ENCODE measurements at places on chromosomes 13 and 19.

- no peak for DNase-seq
Measured at GRCh38 chr19:31096062-31096830, 253.0 kb downstream of the TSHZ3 start.

DNA sequence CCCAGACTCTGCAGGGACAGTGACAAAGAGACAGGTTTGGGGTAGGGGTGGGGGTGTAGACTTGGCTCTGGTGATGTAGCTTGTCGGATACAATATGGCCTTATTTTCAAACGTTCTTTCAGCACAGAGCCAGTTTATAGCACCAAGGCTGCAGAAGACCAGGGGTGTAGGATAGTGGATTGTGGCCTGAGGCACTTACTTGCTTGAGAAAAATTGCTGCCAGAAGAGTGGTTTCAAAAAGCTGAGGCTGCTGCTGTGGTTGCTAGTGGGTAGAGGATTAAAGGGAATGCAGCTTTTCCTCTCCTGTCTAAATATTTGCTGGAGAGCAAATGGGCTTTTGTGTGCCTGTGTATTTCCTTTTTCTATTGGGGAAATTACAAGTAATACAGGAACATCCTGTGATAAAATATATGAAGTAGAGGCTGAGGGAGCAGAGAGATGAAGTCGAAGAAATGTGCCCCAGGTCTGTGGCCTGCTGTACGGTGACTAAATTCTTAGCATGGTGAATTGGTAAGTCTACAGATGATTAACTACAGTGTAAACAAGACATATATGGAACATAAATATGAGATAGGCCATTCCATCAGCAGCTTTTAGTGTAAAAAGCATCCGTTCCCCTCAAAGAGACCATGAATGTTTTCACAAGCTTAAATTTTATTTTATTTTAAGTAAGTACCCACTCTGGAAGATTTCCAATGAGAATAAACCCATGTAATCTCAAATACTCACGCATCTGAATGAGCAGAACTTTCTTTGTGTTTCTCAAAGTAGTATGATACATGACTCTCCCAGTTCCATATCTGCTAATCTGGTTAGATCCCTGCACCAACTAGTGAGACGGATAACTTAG is 112.9 kb downstream of the LRCH1 start:
- DNase-seq, result no peak

GRCh38 chr13:110392510-110393240 is 85.6 kb downstream of the COL4A2 start:
- DNase-seq, result no peak

- no peak for DNase-seq
Measured at GRCh38 chr13:66703597-66703996, 526.5 kb downstream of the PCDH9 start.

DNA sequence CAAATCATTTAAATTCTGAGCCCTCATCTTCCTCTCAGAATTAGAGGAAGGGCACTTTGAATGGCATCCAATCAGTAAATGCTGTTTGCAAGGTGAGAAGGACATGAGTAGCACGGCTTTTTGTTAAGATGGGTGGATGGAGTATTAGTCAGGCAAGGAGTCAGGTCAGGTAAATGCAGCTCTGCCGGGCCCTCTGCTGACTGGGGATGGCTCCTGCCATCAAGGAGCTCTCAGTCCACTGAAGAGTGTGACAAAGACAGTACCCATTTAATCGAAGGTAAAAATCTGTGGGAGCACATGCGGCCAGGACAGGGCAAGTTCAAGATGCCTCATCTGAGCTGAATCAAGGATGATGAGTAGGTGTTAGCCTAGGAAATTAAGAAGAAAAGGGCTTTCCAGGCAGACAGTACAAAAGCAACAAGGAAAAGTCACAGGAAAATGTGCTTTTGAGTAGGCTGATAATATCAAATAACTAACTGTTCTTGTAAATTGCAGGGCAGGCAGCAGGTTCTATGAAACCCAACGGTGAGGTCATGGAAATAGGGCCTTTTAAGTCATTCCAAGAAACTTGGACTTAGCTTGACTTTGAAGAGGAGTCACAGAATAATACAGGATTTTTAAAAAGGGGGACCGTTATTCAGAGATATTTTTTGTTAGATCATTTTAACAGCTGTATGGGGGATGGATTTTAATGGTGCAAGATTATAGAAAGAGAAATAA is 670.5 kb upstream of the ARGLU1 start:
- no peak for DNase-seq

- DNase-seq, result no peak
Measured at GRCh38 chr13:95724252-95724651, 47.3 kb downstream of the DNAJC3 start.

DNA sequence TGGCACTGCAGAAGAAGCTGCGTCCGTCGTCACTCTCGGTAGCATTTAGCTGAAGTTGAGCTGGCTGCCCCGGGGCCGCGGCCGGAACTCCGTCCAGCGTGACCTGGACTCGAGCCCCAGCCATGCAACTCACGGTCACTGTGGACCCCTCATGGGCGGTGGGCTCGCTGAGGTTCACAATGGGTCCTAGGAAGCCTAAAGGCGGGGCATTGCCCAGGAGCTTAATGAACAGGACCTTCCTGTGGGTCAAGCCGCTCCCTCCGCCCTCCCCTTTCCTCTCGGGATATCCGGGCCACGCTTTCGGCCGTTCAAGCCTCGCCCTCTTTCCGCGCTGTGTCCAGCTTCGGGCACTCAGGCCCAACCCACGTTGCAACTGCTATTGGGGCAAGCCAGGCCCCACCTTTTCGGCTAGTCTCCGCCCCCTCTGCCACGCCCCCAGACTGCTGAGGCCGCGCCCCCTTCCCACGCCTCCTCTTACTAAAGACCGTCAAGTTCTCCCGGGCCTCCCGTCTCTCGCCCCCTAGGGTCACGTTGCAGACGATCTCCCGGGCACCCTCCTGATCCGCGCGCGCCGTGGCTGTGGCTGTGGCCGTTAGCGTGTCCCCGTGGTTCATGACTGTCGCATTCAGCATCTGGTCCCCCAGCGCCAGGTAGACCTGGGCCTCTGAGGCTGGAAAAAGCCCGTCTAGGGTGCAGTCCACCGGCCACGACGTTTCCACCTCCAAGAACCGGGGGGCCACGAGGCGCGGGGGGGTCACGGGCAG is 1.4 kb upstream of the RAVER1 start:
- DNase-seq, result no peak

GRCh38 chr19:54189145-54189734 is at the start of gene MBOAT7:
Gene MBOAT7, minus strand, starts transcription at chr19:54189580. Its CDS starts 1,072 bp downstream, at chr19:54188508.
- DNase-seq, result no peak

GRCh38 chr13:51905787-51906186 is 44.0 kb downstream of the CCDC70 start:
- no peak for DNase-seq
